ENCODE measurements at places on chromosomes 2 and 18. TPM values are rescaled to one million over a fixed set of nuclear protein-coding genes. Genes with fewer than 3 reads are reported as not detected.

The RAD51AP2 gene
- not detected for total RNA-seq

The POTEE gene
- 0.19 TPM for total RNA-seq

- no peak overlapping the region for H3K4me3 ChIP-seq
- DNase-seq = no peak
- H3K4me1 ChIP-seq = no peaks in the 10 kb centered on the region
- no peaks in the 10 kb centered on the region for H3K27me3 ChIP-seq
- peaks cover 39% of the 10 kb centered on the region for H3K36me3 ChIP-seq
- H3K27ac ChIP-seq = no peak overlapping the region
These were observed 86.5 kb upstream of the FAM117B start for GRCh38 chr2:202548240-202548639.

- H3K4me3 ChIP-seq = no peak overlapping the region
- H3K27me3 ChIP-seq = no peaks in the 10 kb centered on the region
- H3K27ac ChIP-seq = no peak overlapping the region
- no peaks in the 10 kb centered on the region for H3K36me3 ChIP-seq
- peak; percentile 71 for DNase-seq
These were observed 160.4 kb downstream of the HDAC4 start for GRCh38 chr2:239240414-239240881.

DNA sequence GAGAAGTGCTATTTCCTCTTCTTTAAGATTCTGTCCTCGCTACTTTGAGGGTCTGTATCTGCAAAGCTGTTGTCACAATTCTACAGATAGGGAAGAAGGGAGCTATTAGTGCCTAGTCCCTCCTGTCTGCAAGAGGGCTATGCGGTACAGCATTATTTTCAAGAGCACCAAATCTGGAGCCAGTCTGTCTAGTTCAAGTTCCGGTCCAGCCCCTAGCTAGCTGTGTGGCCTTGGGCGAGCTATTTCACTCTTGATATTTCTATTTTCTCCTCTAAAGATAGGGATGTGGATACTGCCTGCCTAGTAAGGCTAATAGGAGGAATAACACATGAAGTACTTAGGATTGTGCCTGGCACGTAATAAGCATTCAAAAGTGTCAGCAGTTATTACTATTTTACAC lies 272.4 kb downstream of the KCNE4 start:
- H3K36me3 ChIP-seq = no peaks in the 10 kb centered on the region
- H3K27ac ChIP-seq = no peak overlapping the region
- H3K27me3 ChIP-seq = no peaks in the 10 kb centered on the region
- no peak for DNase-seq
- no peak overlapping the region for H3K4me3 ChIP-seq

DNA sequence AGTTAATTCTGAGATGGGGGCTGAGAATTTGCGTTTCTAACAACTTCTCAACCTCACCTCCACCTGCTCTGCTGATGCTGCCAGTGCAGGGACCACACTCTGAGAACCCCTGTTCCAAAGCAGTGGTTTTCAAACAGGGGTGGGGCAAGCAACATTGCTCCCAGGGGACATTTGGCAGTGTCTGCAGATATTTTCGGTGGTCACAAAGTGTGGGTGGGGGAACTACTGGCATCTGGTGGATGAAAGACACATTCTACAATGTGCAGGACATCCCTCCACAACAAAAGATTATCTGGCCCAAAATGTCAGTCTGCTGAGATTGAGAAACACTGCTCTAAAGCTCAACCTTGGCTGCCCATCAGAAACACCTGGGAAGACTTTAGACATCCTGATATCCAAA lies 188.7 kb upstream of the SATB2 start:
- no peaks in the 10 kb centered on the region for H3K4me1 ChIP-seq
- H3K27ac ChIP-seq = no peak overlapping the region
- no peaks in the 10 kb centered on the region for H3K36me3 ChIP-seq
- DNase-seq = no peak
- H3K27me3 ChIP-seq = no peaks in the 10 kb centered on the region

GRCh38 chr2:138468617-138469016 lies 33.0 kb upstream of the SPOPL start:
- H3K27ac ChIP-seq = no peak overlapping the region
- no peak for DNase-seq
- no peaks in the 10 kb centered on the region for H3K27me3 ChIP-seq
- H3K36me3 ChIP-seq = no peaks in the 10 kb centered on the region
- no peaks in the 10 kb centered on the region for H3K4me1 ChIP-seq
- H3K4me3 ChIP-seq = no peak overlapping the region

Data from spleen (tissue), 13 donors.